Natural killer cell treated with Interleukin-12 subunit alpha and Interleukin-12 subunit beta and Interleukin-15 and Interleukin-18, amount 100 ng/mL, for 72 hours (primary cell): ENCODE measurements at places on chromosomes 16 and 17. TPM values are rescaled to one million over a fixed set of nuclear protein-coding genes. Genes with fewer than 3 reads are reported as not detected.

CCL7 gene
- not detected for total RNA-seq

IL17C gene
- total RNA-seq, result 0.64 TPM

CTRB1 gene
- total RNA-seq, result not detected

ZG16 gene
- total RNA-seq, result not detected

ELMO3 gene
- 13.9 TPM for total RNA-seq

SMCR8 gene
- total RNA-seq, result 32.1 TPM

DNA sequence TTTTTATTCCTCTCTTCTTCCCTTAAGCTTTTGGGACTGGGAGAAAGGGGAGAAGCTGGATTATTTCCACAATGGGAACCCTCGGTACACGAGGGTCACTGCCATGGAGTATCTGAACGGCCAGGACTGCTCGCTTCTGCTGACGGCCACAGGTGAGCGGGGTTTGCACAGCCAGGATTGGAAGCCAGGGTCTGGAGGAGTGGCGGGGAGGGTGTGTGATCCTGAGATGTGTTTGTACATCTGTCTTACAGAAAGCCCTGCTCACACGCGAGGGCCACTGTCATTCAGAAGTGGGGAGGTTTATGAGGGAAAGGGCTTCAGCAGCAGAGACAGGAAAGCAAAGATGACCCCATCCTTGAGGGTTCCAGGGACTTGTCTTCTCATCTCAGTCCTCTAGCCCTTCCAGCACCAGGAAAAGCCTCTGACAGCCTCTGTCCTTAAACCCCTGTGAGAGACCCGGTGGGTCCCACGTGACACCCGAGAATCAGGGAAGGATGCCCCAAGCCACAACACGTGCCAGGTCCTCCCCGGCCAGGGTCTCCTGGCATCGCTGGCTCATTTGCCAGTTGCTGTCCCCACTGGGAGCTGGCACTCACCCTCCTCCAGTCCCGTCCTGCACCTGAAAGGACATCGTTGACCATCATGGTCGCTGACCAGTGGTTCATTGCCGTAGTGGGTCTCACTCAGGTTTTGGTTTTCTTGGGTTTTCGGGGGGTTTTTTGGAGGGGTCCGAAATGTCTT, 44.3 kb upstream of the CHMP6 start:
- peak; percentile 41 for DNase-seq

- no peak for DNase-seq
Observed at GRCh38 chr17:62750631-62751051, 57.5 kb downstream of the MARCHF10 start.

- DNase-seq, result peak; percentile 34
Observed at GRCh38 chr16:3681206-3681605, 26.7 kb downstream of the DNASE1 start.

- DNase-seq, result peak; percentile 89
Observed at GRCh38 chr17:27544350-27545131, 86.4 kb upstream of the LGALS9 start.

- no peak for DNase-seq
Observed at GRCh38 chr17:9090641-9091096, 69.4 kb downstream of the NTN1 start.

GRCh38 chr16:52597772-52598483, 51.0 kb upstream of the TOX3 start:
- DNase-seq, result no peak

- DNase-seq, result no peak
Observed at GRCh38 chr16:78428193-78428592, 328.7 kb downstream of the WWOX start.

- DNase-seq, result no peak
Observed at GRCh38 chr17:7626307-7626706, 1.3 kb downstream of the SAT2 start.

DNA sequence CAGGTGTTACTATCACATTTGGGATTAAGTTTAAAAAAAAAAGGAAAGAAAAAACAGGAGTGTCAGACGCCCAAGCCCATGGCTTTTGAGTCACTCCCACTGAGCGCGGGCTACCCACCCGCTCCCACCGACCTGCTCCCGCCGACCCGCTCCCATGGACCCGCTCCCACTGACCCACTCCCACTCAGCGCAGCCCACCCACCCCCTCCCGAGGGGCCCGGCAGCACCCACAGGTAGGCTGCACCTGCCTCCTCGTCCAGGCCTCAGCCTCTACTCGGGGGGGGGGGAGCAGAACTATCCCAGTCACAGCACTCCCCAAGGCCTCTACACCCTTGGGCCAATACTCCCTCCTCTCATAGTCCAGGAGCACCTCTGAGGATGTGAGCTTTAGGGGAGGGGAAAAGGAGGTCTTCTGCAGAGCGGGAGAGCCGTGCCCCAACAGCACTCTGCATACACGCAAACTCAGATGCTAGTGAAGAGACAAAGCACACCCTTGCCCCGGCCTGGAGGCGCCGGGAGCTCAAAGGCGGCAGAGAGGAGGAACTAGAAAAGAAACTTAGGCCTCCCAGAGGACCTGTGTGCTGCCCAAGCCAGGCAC, 2.9 kb downstream of the CLUH start:
- DNase-seq, result no peak

- DNase-seq, result no peak
Observed at GRCh38 chr17:76312735-76313134, 4.7 kb upstream of the QRICH2 start.

DNA sequence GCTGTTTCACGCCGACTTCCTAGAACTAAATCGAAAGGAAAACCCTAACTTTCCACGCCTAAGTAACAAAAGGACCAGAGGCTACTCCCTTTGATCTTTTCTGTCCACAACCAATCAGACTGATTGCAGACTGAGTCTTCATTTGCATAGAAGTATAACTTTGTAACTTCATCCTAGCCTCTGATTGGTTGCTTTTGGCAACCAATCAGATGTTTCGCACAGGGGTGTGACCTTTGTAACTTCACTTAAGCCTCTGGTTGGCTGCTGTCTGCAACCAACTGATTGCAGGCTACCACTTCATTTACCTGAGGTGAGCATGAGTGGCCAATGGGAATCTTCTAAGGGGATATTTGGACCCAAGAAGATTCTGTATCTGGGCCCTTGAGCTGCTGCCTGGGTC, 17.4 kb upstream of the ICAM2 start:
- DNase-seq, result no peak

DNA sequence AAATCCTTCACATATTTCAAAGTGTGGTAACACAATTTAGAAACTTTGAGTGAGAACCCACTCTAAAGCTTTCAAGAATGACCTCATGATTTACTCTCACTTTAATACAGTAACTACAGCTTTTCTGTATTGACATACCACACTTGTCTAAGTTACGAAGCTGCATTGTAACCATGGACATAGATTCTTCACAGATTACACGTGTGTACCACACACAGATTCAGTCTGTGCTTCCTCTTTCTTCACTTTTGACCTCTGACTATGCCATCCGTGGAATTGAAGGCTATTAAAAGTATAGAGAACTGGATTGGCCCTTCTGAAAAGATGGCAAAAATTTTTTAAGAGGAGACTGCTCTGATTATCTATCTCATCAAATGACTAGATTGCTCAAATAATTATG, 172.7 kb downstream of the TANC2 start:
- DNase-seq, result no peak

DNA sequence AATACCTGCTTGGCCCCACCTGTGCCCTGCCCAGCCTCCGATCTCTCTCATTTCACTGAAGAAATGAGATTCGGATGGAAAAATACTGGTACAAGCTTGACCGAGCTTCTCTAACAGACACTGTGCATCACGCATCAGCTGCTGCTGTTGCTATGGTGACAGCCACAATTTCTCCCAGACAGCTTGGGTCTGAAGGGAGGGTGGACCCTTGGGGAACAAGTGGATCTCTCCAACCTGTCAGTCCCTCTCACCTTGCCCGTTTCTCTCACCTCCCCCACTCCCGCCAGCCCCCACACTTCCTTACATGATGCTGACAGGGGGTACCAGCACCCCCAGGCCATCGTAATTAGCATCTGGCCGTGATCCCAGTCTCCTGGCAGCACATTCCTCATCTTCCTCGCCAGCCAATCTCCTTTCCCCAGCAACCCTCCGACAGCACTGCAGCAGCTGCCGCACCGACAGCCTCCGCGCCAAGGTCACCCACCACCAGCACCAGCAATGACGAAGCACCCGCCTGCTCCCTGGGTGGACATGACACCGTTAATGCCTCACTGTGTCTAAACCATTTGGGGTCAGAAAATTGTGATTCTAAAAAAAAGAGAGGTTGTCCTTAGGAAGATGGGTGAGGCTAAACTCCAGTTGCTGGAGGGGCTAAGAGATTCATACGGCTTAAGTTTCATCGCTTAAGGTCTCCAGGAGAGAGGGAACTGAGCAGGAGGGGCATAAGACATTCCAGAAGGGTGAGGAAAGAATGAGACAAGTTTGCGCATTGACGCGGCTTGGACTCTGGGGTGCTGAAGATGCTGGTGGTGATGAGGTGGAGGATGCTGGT, 58.6 kb upstream of the TNRC6A start:
- DNase-seq, result no peak

DNA sequence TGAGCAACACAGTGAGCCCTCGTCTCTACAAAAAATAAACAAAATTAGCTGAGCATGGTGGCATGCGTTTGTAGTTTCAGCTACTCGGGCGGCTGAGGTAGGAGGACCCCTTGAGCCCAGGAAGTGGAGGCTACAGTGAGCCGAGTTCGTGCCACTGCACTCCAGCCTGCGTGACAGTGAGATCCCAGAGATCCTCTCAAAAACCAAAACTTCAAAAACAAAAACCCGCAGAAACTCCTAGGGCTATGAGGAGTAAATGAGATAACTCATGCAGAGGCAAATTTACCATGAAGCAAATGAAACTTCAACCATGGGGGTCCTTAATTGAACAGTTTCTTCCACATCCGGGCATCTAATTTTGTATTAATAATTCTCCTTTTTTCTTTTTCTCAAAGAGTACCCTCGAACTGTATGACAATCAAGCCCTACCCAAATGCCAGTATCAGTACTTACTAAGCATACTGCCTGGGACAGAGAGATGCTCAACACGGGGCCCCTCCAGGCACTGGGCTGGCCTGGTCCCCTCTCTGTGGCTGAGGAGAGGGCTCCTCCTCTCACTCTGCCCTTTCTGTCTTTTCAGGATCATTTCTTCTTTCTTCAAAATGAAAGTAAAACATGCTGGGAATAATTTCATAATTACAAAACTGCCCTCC, 789 bp upstream of the PIPOX start:
- no peak for DNase-seq
